ENCODE measurements at places on chromosomes 16 and 17. TPM values are rescaled to one million over a fixed set of nuclear protein-coding genes. Genes with fewer than 3 reads are reported as not detected.

DNA sequence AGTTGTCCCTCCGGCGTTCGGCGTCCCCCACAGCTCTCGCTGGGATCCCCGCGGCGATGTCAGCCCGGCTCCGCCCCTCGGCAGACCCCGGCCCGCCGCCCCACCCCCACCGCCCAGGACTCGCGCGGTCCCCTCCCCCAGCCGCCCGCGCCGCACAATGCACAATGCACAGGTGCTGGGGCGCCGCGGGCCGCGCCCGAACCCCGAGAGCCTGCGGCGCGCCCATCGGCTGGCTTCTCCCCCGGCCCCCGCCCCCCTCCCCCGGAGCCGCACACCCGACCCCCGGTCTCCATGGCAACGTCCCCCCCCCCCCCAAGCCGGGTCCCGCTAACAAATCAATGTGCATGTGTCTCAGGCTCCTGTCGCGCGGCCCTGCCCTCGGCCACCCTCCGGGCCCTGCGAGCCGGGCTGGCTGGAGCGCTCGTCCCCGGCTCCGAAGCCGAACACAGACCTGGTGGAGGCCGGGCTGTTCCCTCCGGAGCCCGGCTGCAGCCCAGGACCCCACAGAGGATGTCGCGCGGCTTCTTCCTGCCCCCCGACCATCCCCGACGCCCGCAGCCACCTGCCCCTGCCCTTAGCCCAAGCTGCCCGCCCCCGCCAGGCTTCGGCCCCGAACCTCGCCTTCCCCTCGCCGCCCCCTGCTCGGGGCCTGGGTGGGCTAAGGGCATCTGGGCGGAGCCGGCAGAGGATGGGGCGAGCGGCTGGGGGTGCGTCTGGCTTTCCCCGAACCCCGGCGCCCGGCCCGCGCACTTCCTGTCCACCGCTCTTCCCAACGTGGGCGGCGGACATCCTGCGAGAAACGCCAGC, 818 bp upstream of the CBX8 start:
- DNase-seq, result no peak

Gene EFTUD2
- 107 TPM for total RNA-seq

Gene RNF157
- 2.8 TPM for total RNA-seq

DNA sequence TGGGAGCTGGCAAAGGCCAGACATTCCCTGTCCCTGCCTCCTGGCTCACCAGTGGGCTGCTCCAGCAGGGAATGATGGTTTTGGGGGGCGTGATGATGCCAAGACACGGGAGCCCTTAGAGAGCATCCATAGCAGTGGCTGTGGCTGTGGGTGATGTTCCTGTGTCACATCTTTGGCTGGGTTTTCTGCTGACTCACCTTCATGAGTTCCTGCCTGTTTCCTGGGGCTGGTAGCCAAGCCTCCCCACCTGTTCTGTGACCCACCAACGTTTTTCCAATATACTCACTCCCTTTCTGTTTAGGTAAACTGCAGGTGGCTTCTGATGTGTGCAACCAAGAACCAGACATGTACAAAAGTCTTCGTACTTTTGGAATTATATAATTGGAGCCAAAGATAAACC, 16.5 kb upstream of the NF1 start:
- DNase-seq, result peak; percentile 11

DNA sequence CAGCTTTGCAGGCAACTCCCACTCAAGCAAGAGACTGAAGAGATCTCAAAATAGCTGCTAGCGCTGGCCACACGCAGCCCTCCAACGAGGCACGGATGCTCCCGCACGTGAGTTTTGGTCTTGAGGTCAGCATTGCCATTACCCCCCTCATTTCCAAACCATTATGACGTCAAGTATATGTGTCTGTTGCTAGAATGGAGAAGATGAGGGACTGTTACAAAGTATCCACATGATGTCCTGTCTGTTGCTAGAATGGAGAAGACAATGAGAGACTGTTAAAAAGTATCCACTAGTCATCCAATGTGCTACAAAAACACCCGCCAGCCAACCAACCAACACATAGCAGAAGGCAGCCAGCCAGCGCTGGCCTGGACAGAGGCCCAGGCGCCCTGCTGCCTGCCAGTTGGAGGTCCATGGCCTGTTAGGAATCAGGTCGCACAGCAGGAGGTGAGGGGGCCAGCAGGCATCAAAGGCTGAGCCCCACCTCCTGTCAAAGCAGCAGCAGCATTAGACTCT, 24.8 kb downstream of the KLHDC4 start:
- DNase-seq, result no peak
